Activated CD4-positive, alpha-beta memory T cell treated with anti-CD3 and anti-CD28 coated beads, Interleukin-2, amount 10 ng/mL, durations not matched to agents 7 days and 5 days (primary cell): ENCODE measurements at places on chromosomes 1 and 21. TPM values are rescaled to one million over a fixed set of nuclear protein-coding genes. Genes with fewer than 3 reads are reported as not detected.

Gene ZFP69
- total RNA-seq, result 2.5 TPM

Gene RCSD1
- total RNA-seq, result 155 TPM

DNA sequence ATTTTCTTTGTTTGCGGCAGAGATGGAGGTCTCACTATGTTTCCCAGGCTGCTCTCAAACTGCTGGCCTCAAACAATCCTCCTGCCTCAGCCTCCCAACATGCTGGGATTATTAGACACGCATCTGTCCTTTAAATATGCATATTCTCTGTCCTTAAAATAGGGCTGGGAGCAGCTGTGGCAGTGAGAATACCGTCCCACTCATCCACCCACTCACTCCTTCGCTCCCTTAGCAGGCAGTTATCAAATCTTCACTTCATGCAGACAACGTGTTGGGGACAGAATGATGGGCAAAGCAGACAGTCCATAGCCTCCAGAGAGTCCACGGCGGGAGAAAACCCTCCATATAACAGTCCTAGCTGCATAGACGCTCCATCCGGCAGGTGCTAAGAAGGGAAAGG lies 179.4 kb downstream of the ZBTB18 start:
- no peak for DNase-seq

Gene DCLRE1B
- total RNA-seq, result 13.2 TPM

DNA sequence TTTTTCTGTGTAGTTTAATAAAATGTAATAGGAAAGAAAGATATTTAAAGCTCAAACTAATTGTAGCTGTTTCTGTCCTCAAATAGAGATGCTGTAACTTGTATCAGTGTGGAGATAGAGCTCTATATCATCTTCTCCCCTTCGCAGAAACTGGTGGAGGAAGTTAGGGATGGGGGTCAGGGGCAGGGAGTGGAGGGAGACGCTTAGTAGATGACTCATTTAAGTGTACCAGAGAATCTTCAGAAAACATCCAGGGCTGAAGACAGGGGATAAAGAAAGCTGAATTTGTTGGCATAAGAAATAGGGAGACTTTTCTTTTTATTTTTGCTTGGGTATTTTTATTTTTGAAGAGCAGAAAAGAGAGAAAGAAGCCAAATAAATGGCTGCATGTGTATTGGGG lies 282.6 kb upstream of the DPYD start:
- DNase-seq, result no peak

DNA sequence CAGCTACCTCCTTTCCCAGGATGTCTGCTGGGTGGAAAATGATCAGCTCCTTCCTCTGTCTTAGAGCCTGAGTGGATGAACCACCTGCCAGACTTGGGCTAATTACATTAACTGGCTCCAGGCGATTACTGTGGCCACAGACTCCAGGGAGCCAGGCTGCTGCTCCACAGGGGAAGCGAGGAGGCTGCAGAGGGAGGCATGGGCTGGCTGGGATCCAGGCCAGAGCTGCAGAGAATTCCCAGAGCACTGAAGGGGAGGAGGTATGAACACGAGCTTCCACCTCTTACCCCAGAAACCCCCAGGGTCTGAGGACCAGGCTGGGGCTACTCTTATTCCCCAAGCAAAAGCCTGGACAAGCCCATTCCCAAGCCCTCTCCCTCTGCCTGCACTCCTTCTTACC lies 136.0 kb upstream of the KLHDC7A start:
- no peak for DNase-seq

DNA sequence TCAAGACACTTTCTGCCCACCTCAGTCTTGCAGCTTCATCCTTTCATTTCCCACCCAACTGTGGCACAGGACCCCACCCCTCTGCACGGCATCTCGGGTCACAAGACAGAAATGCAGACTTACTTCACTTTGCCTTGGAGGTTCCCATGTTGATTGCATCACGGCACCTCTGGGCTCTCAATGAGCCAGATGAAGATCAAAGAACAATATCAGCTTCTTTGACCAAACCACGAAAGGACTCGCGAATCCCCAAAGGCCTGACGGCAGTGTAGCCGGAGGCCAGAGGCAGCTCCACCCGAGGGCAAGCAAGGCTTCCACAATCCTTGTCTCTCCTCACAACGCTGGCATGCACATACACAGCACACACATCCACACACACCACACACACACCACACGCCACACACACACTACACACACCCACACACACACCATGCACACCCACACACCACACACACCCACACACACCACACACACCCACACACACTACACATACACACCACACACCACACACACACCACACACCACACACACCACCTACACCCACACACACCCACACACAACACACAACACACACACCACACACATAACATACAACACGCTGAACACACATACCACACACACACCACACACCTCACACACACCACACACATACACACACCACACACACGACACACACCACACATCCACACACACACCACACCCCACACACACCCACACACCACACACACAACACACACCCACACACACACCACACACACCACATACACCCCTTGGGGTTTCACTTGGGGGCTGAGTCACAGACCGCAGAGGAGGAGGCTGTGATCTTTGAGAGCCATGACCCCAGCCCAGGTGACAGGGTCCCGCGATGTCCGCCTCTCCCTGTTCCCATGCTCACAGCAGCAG lies 35.8 kb downstream of the UBASH3A start:
- DNase-seq, result peak; percentile 48

- no peak for DNase-seq
These were observed 28.6 kb upstream of the PARP1 start for GRCh38 chr1:226436472-226436854.

Gene TFAP2E
- 0.85 TPM for total RNA-seq

Gene LHX8
- total RNA-seq, result not detected

DNA sequence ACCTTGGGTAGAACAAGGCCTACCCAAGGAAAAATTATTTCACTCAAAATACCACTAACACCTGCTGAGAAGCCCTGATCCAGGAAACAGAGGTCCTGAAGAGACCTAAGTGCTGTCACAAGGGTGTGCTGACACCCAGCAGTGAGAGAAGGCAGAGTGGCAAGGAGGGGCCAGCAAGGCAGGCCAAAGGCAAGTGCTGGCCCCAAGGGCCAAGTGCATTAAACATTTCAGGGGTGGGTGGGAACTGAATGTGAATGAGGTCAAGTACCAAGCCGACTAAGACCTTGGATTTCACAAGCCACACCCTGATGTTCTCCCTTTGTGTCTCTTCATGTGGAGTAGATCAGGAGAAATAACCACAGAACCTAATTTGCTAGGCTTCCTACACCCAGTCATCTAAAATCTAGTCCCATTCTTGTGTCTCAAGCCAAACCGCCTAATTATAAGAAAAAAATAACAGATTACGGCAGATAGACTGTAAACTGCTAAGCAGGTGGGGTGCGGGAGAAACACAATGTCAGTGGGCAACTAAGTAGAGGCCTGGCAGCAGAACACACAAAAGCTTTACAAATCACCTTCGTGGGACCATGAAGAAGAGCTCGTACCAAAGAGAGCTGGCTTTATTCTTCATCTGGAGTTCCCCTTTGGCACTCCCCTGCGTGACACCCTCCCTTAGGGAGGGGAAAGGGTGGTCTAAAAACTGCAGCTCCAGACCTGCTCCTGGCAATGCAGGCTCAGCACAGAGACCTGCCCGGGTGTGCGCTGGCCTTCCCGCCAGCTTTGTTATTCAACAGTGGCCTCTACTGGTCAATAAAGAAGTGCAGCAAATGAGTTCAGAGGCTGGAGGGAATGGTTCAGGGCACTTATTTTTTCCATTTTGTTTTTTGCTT lies 8.7 kb downstream of the UBE2G2 start:
- peak; percentile 59 for DNase-seq

GRCh38 chr1:167685844-167686243 lies 35.9 kb upstream of the MPZL1 start:
- no peak for DNase-seq

Gene CD46
- total RNA-seq, result 145 TPM

- DNase-seq, result no peak
These were observed at the start of gene PLA2G5 for GRCh38 chr1:20069874-20070273. TSS of gene PLA2G5 (plus strand) at chr1:20070194. CDS start at chr1:20084831, 14,637 bp downstream.

DNA sequence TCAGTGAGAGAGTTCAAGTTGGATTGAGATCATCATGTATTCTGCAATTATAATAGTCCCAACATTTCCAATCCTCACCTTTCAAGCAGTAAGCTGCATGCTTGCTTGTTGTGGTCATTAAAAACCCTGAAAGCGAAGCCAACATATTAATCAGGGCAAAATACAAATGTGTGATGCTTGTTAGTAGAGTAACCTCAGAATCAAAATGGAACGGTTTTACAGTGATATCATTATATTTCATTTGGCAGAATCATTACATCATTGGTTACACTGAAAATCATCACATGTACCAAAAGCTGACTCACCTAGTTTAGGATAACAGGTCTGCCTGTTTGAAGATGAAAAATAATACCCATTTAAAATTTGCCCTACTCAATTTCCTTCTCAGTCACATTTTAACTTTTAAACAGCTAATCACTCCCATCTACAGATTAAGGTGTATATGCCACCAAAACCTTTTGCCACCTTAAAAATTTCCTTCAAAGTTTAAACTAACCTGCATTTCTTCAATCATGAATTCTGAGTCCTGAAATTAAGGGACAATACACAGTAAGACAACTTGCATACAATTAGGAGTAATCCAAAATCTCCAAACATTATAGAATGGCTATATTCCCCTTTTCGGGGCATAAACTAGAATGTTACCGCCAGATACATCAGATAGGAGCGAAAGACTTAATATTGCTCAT lies 3.5 kb downstream of the GAS5 start:
- no peak for DNase-seq

Gene RHCE
- not detected for total RNA-seq

GRCh38 chr21:31866077-31866511 lies 6.7 kb upstream of the HUNK start:
- peak; percentile 62 for DNase-seq

- no peak for DNase-seq
These were observed 75.0 kb downstream of the CD46 start for GRCh38 chr1:207826557-207827487.
